Glomerular endothelial cell (primary cell): ENCODE measurements at places on chromosomes 11 and 22. TPM values are rescaled to one million over a fixed set of nuclear protein-coding genes. Genes with fewer than 3 reads are reported as not detected.

DNA sequence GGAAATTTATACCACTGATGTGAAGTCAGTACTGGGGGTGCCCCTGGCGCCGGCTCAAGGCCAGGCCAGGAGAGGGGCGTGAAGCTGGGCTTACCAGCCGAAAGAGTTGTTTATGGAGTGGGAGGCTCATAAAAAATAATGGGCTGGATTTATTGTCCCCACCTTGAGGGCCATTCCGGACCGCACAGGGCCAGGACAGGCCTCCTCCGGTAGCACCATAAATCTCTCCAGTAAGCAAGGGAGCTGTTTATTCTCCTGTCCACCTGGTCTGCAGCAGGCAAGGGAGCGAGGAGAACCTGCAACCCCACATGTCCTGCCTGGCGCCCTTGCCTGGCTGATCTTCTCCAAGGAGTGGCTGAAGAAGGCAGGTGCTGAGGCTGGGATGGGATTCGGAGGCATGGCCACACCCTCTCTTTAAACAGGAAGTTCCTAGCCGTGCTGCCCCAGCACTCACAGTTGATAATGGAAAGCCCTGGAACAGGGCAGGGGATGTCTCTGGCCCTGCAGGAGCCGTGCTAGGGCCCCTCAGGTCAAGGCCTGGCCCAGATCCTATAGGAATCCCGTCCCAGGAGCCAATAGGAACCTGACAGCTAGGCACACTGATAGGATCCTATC is 65.1 kb downstream of the SCUBE1 start:
- DNase-seq: no peak

DNA sequence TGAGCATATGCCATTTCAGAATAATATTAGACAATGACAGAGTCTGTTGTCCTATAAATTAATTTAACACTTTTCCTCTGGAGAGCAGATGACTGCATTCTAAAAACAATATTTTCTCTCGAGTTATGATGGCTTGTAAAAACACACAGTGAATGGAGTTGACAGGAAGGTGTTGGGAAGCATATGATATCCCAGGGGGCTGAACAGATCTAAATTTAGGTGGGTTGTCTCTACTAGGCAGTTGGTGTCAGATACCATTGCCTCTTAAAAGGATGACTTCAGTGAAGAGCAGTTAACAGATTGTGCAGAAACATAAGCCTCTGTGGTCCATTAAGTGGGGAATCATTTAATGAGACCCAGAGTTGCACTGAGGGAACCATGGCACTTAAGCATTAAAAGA is 30.7 kb downstream of the SVIP start:
- DNase-seq: no peak

- no peak for DNase-seq
Measured at GRCh38 chr11:120305286-120305685, 19.8 kb upstream of the TLCD5 start.

DNA sequence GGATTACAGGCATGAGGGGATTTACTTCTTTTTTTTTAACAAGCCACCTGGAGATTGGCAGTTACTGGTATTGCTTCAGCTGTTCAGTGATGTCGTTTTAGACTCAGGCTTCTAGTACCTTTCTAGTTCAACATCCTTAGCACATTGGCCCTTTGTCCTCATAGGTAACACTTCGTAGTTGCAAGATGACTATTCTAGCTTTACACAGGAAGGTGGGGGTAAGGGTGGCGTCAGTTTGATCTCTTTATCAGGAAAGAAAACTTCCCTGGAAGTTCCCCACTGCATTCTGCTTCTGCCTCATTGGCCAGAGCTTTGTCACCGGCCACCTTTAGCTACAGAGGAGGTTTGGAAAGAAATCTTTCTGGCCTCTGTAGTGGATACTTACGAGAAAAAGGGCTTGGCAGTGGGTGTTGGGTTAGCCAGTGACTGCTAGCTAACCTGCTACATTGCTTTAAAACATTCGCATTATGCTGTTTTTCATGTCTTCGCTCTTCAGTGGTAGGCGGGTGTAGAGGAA is 40.7 kb downstream of the SFI1 start:
- no peak for DNase-seq

The SFI1 gene
- total RNA-seq: 16.5 and 19.8 TPM in 2 replicates

The TST gene
- total RNA-seq: 63.6 and 90.9 TPM in 2 replicates

The CAPN5 gene
- total RNA-seq: 7.1 and 8.8 TPM in 2 replicates
